Immature natural killer cell (primary cell): ENCODE measurements at places on chromosomes 2 and 18.

DNA sequence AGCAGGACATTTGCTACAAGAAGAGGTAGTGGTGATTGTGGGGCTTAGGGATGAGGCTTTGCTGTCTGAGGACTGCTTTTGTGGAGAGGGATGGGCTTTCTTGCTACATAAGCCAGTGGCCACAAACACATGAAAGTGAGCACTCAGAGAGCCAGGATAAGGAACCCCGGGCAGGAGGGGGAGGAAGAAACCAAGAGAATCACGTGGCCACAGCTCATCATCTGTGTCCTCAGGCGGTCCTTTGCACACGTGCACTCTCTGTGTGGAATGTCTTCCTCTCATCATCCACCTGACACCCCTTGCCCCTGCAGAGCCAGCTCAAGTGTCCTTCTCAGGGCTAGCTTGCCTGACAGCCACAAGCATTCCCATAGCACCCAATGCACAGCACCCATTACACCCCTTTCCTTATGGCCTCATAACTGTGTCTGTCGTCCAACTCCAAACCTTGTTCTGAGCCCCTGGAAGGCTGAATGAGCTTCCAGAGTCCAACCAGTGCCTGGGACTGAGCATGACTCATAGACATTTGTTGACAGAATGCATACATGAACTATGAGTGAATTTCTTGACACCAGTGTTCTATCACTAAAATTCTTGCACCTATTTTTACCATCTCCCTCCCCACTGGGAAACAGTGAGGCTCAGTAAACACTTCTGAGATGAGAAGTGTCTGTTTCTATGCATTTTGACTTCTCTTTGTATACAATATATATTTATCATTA lies 398.3 kb downstream of the ALK start:
- DNase-seq: no peak

GRCh38 chr18:29225351-29225750 lies 1048.4 kb upstream of the CDH2 start:
- DNase-seq: no peak

- no peak for DNase-seq
These were observed 323.7 kb downstream of the SLC4A3 start for GRCh38 chr2:219951099-219951498.

GRCh38 chr2:16055848-16056580 lies 115.7 kb downstream of the MYCN start:
- DNase-seq: no peak

DNA sequence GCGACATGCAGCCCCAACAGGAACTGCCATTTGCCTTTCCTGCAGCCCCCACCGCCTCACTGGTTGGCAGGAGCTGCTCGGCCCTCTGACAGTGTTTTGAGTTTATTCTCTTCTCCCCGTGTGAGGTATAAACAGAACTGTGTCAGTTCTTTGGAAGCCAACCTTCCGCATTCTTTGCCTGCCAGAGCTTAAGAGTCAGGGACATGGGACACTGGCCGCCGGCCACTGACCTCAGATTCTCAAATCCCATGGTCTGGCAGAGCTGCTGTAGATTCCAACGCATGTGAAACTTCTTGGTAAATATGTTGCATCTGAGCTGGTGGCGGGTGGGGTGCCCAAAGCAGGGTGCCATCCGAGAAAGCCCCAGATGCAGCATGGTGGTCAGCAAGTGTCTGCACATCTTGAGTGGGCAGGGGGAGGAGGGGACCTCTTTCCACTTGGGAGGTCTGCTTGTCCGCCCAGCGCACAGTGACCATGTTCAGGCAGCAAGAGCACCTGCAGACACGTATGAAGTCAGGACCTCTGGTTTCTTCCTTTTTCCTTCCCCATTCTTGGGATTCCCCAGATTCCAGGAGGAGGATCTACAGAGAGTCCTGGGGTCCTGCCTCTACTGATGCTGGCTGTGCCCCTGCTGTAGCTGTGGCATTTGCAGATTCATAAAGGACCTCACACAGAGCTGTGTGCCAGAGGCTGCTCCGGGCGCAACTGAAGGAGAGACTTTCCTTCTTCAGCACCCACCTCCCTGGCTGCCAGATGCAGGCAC lies 23.8 kb downstream of the ASB18 start:
- no peak for DNase-seq

DNA sequence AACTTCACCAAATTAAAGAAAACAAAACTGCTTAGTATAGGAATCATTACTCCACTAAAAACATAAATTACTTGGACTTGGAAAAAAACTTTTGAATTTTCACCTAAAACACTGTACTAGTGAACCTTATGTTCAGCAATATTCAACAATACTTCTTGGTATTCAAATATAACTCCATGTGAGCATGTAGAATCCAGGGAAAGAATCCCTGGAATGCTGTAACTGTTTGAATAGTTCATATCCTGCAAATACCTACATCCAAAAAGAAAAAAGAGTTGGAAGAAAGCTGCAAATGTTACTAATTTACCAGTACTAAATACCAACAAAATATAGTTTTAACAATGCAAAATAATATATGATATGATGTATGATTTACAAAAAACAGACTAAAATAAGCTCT lies 65.4 kb downstream of the IKZF2 start:
- DNase-seq: no peak

DNA sequence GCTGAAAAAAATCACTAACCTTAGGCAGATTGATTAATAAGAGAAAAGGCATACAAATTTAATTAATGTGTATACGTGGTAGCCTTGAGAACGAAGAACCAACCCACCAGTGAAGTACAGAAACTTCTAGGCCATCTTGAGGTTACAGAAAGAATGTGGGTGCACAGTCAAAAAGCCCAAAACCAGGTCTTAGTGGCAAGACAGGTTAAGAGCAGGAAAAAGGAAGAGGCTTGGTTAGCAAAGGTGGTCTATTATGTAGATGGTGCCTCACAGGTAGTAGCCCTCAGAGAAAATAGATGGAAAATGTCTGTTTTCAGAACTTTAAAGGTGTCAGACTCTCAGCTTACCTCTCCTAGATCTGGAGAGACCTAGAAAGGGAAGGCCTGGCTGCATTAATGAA lies 22.0 kb upstream of the SLC35G4 start:
- DNase-seq: no peak
